ENCODE measurements at places on chromosomes 6 and 20.

GRCh38 chr6:139418481-139419132 lies 44.2 kb upstream of the CITED2 start:
- no peak for DNase-seq

- DNase-seq = no peak
Observed at GRCh38 chr6:131250936-131251335, 115.7 kb downstream of the AKAP7 start.

DNA sequence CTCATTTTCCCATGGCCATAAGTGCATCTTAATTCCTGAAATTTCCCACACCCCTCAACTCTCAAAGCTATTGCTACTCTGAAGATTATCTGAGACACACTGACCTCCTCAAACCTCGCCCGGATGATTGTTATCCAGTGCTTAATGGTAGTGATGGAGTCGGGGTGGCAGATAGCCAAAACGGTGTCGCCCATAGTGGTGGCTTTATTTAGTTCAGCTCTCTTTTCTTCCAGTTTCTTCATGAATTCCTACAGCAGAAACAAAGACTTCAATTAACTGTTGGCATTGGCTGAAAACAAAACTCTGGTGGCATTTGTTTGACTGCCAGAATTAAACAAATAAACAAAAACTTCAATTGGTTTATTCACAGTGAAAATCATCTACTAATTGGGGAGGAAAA lies 165.4 kb downstream of the DST start:
- no peak for DNase-seq

DNA sequence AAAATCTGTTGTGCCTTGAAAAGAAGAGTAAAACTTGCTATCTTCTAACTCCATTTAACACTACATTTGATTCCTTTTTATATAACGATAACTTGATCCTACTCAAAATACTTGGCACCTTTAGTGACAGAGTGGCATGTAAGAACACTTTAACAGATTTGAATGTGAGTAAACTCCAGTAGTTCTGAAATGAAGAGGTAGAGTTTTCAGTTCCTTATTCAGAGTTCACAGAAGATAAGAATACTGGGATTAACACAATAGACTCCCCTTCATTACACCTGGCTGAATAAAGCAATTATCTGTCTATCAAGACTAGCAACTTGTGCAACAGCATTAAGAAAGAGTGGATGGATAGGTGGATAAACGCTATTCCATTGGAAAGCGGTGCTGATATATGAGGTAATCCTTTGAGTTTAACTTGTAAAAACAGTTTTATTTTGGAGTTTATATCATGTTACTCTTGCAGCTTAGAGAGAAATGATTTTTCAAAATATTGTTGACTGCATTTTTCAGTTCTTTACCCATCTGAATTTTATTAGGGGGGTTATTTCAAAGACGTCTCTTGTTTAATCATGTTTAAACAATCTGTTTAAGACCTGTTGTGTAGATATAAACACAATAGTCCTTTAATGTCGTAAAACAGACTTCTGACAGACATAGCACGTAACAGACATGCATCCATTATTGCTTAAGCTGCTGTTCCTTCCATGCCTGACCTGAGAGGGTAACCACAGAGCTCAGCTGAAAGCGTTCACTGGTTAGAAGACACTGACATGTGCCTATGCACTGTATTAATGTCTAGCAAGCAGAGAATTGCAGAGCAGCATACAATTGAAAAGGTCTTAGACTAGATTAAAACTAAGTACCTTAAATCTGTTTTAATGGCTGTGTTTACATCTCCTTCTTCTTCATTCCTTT lies 102.4 kb upstream of the SUPT3H start:
- no peak for DNase-seq

GRCh38 chr20:23508449-23509229 lies 17.7 kb downstream of the CST8 start:
- no peak for DNase-seq

GRCh38 chr20:23311947-23312506 lies 38.6 kb upstream of the NXT1 start:
- no peak for DNase-seq

Measured in effector memory CD4-positive, alpha-beta T cell (primary cell).